Mucosa of descending colon (tissue), 3 donors: ENCODE measurements at places on chromosomes 6 and 20.

DNA sequence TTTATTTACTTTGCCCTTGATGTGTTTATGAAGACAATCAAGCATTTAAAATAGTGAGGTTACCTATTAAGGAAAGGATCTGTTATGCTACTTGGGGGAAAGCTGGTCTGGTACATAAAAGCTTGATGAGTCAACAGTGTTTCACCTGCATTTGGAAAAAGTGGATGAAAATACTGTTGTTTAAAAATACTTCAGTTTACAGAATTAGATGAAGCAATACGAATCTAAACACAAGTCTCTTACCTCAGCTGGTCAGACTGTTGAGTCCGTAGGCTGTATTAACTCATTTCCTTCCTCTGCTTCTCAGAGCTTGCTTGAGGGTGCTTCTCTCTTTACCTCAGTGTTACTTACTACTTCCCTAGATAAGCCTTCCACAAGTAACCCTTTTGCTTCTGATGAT, 36.1 kb downstream of the NKX2-4 start:
- no peak for DNase-seq

- DNase-seq, result no peak
Observed at GRCh38 chr6:52183131-52183713, 3.0 kb upstream of the IL17A start.

- DNase-seq, result no peak
Observed at GRCh38 chr6:153449279-153449678, 318.2 kb upstream of the RGS17 start.

GRCh38 chr6:63504777-63505384, 67.4 kb upstream of the LOC128125822 start:
- no peak for DNase-seq

DNA sequence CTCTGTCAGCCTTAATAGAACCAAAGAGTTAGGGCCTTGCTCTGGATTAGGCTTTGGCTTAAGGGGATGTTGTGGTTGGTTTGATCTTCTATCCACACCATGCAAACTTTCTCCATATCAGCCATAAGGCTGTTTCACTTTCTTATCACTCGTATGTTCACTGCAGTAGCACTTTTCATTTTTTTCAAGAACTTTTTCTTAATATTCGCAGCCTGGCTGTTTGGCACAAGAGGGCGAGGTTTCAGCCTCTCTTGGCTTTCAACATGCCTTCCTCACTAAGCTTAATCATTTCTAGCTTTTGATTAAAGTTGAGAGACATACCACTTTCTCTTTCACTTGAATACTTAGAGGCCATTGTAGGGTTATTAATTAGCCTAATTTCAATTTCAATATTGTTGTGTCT, 193.1 kb downstream of the NRN1 start:
- no peak for DNase-seq

DNA sequence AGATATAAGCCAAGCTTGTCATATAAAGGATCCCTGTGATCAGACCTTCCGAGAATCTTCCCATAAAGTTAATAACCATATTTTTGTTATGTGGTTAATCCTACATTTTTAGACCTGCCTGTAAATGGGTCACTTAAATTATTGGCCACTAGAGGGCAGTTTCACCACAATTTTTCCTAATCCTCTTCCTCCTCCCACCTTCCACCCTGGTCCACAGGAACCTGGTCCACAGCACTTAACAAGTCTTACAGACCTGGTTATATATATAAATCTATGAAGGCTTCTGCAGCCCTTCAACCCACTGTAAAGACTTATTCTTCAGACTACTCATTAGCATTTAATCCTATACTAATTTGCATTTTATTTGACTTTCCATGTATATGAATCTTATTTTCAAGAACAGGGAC, 28.3 kb downstream of the MRS2 start:
- no peak for DNase-seq

- no peak for DNase-seq
Observed at GRCh38 chr6:26016245-26016962, 53.8 kb downstream of the TRIM38 start.

GRCh38 chr6:115573861-115574260, 486.8 kb downstream of the FRK start:
- DNase-seq, result no peak

- DNase-seq, result no peak
Observed at GRCh38 chr20:44762466-44763140, 16.9 kb downstream of the KCNK15 start.

DNA sequence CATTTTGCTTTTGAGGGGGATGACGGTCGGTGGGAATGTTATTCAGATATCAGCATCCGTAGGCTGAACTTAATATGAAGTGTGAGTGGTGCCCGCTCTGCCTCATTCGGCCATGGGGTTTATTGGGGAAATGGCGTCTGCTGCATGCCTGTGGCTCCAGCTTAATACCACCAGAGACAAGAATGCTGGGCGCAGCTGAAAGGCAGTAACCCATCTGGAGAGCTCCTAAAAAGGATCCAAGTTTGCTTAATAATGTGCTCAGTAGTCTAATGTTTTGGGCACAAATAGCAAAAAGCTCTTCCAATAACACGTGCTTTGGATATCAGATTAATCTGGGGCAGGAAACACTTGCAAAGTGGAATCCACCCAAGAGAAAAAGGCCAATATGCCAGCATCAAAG, 273.0 kb upstream of the TAB2 start:
- no peak for DNase-seq

GRCh38 chr6:15553031-15553430, 109.8 kb downstream of the DTNBP1 start:
- DNase-seq, result no peak

- no peak for DNase-seq
Observed at GRCh38 chr20:38844963-38845362, 39.5 kb downstream of the PPP1R16B start.

GRCh38 chr6:37177077-37177934, 7.4 kb downstream of the PIM1 start:
- no peak for DNase-seq

GRCh38 chr20:10316582-10316981, 98.0 kb downstream of the SNAP25 start:
- DNase-seq, result no peak

DNA sequence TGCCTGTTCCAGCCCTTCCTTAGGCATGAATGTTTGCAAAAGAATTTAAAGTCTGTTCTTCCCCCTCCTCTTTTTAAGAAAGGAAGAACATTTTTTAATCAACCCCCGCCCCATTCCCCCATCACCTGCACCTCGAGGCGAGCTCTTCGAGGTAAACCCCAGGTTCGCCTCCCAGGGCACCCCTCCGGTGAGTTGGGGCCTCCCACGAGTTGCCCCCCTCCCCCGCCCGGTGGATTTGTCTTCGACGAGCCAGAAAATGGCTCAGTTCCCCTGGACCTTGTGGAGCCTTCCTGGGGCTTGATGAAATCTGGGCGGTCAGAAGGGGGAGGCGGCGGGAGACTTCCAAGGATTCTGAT, 256 bp upstream of the OVOL2 start:
- DNase-seq, result no peak

DNA sequence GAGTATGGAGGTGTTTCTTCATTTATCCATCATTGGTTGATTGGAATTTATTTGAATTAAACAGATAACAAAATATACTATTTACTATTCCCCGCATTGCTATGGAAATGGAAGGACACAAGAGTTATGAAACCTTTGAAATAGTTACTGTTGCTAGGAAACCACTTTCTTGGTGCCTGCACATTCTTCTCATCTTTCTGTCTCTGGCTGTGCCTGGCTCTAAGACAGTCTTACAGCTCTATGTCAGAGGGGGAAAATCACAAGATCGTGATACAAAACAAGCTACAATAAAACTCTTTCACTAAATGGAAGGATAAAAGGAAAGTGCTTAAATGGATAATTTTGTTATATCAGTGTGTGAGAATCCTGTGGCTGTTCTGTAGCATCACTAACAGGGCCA, 453.0 kb downstream of the LMBRD1 start:
- DNase-seq, result no peak

DNA sequence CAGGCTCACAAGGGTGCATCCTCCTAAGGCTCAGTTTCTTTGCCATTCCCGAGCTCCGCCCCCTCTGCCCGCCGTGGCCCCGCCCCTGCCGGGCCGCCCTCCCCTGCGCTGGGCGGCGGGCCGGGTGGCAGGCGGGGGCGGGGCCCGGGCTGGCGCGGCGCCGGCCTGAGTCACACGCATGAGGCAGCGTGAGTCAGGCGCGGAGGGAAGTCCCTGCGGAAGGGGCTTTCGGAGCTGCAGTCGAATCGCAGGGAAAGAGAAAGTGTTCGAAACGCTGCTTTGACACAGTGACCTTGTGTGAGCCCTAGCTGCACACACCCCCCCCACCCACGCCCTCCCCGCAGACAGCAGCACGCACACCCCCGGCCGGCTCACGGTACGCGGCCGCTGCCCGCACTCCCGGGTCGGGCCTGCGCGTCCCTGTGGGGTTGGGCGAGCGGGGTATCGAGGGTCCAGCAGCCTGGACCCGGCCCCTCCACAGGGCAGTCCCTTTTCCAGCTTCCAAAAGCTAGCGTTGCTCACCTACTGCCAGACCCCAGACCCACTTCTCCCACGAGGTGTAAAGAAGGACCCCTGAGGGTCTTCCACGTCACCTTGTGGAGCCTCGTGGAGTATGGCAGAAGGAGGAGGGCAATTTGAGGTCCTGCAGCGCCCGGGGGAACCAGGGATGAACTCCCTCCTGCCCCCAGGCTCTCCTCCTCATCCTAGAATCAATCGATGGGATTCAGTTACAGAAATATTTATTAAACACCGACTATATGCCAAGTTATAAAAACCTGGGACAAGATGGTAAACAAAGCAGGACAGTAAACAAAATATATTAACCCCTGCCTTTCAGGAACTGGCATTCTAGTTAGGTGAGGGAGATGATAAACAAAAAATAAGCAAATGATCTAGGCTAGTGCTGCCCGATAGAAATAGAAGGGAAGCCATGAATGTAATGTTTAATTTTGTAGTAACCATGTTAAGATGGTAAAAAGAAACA, 12.4 kb upstream of the HMGA1 start:
- DNase-seq, result peak; percentile 97

GRCh38 chr20:25336561-25337422, 53.8 kb downstream of the ABHD12 start:
- peak; percentile 17 for DNase-seq
